ENCODE measurements at places on chromosomes 13 and 19. TPM values are rescaled to one million over a fixed set of nuclear protein-coding genes. Genes with fewer than 3 reads are reported as not detected.
A peak's percentile ranks its signal among the peaks of the same experiment; 100 is the strongest.

- DNase-seq = no peak
These were observed 894.4 kb upstream of the PCDH9 start for GRCh38 chr13:68124437-68125086.

The CEACAM7 gene
- polyA plus RNA-seq = not detected

The FKBP8 gene
- polyA plus RNA-seq = 195 TPM

GRCh38 chr13:84029396-84029795 is 147.1 kb upstream of the SLITRK1 start:
- DNase-seq = no peak

The LGALS4 gene
- not detected for polyA plus RNA-seq

The GAS6 gene
- polyA plus RNA-seq = 865 TPM

The RAP2A gene
- polyA plus RNA-seq = 3.8 TPM

DNA sequence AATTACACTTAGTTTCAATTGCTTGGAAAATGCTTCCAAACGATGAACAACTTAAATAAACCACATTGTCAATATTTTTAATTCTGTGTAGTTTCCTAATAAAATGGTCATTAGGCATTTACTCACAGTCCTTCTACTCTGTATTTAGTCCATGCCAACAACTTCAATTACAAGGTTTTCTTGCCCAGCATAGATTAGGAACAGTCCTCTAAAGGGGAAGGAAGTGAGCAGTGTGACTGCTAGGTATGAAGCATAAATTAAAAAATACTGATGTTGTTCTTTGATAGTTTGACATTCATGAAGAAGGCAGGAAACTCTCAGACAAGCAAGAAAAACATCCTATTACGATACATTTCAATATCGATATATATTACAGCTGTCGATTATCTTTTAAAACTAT is 716.0 kb upstream of the PCDH9 start:
- DNase-seq = no peak

The SYCN gene
- not detected for polyA plus RNA-seq

The C19orf85 gene
- polyA plus RNA-seq = not detected

DNA sequence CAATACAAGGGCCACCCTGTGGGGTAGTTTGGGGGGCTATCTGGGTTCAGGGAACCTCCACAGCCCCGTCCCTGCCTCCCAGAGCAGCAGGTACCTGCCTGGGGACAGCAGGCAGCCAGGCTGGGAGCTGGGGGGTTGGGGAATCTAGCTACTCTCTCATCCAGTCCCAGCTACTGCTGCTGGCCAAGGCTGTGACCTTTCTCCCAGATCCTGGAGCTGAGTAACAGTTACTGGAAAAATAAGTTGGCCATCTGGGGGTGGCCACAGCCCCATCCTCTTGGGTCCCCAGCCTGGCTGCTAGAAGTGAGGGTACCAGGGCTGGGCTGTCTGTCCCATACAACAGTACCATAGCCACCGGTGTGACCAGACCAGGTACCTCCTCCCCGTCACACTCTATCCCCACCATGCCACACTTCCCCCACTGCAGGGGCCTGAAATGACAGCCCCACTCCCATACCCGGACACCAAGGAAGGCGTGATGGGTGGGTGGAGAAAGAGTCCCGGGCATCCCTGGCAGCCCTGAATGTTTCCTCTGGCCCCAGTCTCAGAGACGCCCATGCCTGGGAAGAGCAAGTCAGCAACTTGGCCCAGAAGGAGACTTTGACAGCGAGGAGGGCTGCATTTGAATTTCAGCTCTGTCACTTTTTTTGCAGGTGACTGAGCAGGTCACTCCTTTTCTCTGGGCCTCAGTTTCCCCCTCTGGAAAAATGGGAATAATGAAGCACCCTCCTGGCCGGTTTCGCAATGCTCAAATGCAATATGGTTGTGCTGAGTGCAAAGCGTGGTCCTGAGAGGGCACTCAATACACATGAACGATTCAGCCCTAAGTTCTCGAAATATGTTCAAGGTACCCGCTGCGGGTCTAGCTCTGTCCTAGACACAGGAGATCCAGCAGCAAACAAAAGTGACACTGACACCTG is 30.7 kb upstream of the NFIC start:
- peak; percentile 74 for DNase-seq

- DNase-seq = no peak
These were observed 2.2 kb upstream of the CLEC17A start for GRCh38 chr19:14580623-14581237.

The FAM124A gene
- 0.10 TPM for polyA plus RNA-seq

DNA sequence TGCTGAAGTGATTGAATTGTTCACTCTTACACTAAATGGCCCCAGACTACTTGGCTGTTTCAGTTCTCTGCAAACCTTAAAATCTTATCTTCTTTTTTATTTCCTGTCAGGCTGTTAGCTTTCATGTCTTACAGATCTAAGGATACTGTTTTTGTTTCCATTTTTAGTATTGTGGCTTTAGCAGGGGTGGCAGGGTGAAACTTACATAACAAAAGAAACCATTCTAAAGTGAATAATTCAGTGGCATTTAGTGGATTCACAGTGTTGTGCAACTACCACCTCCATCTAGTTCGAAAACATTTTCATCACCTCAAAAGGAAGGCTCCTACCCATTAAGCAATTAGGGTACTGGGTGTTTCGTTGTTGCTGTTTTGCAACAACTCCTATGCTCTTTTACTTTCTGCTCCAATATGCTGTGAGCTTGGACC is 19.8 kb downstream of the TMEM272 start:
- peak; percentile 48 for DNase-seq

DNA sequence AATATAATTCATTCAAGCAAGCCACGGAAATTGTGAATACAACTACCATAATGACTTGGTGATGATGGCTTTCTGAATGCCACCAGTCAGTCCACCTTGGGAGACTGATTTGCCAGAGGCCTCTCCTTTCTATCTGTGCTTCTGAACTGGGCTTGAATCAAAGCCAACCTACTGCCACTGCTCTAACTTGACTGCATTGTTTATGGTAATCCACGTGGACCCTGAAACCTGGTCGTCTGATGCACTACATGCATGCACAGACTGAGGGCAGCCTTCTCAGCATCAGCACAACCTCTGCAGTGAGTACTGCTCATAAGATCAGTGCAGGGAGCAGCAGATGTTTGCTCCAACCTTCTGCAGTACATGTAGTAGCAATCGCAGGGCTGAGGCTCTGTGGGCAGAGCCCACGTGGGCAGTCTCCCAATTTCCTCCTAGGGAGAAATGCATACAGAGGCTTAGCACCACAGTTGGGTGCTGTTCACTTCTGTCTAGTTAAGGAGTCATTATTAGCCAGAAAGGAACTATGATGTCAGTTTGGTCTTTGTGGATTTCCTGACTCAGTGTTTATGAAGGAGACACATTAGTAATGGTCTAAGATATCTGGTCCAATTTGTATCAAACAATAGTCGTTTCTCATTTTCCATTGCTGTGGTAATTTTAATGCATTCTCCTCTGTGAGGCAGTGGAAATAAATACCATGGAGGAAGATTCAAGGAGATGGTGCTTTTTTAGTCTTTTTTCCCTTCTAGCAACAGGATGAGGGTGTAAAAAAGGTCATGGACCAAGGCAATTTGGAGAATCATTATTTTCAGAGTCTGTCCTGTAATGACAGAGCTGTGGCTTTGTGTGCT is 82.5 kb downstream of the AKAP11 start:
- DNase-seq = peak; percentile 69

DNA sequence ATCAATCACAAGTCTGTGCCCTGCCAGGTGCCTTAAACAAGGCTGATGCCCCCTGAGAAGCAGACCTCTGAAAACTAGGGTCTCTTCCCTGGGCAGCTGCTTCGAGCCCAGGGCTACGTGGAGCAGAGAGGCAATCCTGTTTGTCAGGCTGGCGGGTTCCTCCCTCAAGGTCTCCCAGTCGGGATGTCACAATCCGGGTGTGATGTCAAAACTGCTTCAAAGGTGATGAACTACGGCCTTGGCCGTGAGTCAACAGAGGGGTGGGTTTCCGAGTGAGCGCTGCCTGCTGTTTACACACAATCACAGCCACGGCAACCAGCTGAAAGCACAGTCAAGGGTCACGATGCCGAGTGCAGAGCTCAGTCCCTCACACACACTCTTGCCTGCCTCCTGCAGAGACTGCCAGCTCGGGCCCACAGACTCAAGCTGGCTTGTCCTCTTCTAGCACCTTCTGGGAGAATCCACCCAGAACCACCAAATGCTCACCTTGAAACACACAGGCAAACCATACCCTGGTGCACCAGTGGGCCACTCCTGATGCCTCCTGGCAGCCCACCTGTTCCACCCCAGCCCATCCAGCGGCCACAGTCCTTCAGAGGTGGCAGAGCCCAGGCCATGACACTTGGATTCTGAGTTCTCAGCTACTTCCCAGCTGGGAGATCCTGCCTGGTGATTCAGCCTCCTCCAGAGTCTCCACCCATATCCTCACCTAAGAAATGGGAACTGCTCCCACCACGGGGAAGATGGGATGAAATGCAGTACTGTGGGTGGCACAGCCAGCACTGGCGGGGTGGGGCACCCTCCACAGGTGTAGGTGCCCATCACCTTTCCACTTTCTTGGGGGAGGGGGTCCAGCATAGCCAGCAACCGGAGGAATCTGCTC is 6.8 kb downstream of the ELL start:
- DNase-seq = peak; percentile 75

The TMEM91 gene
- polyA plus RNA-seq = 7.8 TPM

The FXYD7 gene
- polyA plus RNA-seq = not detected

- DNase-seq = no peak
These were observed 59.8 kb downstream of the SCEL start for GRCh38 chr13:77595166-77595810.

The FFAR3 gene
- polyA plus RNA-seq = not detected

DNA sequence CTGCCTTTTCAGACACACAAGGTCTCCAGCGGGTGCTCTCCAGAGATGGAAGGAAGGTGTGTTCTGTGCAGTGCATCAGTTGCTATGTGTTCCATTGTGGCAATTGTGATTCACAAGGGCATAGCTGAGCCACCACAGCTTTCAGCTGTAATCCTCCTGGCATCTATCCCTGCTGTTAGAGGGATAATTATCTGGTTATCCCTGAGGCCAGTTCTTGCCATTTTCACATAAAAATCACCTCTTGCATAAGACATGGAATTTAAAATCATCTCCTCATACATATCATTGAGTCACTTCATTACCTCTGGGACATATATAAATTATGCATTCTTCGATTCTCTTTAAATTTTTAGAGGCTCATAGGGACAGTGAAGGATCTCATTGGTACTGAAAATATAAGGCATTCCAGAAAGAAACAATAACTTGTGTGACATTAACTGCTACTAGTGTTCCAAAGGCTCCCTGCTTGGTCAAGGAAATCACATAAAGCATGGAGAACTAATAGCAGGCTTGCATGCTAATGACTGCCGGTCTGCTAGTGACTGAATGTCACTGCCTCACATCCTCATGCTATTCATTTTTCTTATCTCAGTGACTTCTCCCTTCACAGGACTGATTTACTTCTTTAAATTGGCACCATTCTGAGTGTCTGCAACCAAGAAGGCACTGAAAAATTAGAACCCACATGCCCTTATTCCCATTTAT is 214.0 kb downstream of the ENOX1 start:
- peak; percentile 91 for DNase-seq

- DNase-seq = no peak
These were observed 91.3 kb downstream of the KCNRG start for GRCh38 chr13:50106559-50106958.

- no peak for DNase-seq
These were observed 503.0 kb downstream of the EFNB2 start for GRCh38 chr13:106032441-106032840.

The APOE gene
- 0.87 TPM for polyA plus RNA-seq

DNA sequence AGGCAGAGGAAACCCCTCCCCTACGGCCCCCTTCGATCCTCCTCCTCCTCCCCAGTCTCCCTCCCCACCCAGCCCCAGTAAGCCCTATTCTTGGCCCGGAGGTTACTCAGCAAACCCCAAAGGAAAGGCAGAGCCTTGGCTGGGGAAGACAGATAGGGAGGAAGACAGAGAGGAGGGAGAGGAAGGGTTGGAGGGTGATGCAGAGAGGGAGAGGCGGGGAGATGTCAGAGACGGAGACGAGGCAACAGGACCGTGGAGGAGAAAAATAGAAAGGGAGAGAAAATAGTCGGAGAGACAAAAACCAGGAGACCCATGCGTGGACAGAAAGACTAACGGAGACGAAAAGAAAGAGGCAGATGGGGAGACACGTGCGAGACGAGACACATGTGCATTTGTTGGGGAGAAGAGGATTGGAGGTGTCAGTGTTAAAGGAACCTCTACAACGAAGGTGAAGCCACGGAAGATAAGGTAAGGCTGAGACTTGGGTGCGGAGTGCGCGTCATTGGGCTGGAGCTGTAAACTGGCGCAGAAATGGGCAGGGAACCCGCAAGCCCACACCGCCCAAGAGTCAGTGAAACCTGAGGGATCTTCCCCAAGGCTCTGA is 2.9 kb downstream of the TGFB1 start:
- DNase-seq = peak; percentile 53

DNA sequence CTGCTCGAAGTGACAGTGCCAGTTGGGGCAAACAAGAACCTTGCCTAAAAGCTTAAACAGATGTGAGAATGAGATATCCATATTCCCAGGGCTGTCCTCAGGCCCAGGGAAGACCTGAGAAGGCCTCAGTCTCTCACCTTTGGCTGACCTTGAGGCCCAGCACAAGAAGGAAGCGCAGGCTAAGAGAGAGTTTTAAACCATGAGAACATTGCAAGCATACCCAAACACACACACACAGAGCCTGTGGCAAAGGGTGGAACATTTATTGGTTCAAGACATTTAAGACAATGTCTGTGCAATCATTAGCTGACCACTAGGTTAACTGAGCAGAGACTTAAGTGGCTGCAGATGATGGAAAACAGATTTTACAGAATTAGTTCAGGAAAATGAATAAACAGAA is 248.2 kb downstream of the NBEA start:
- no peak for DNase-seq

The CRX gene
- polyA plus RNA-seq = not detected

The MBD3L3 gene
- not detected for polyA plus RNA-seq

- DNase-seq = no peak
These were observed 836.2 kb downstream of the DACH1 start for GRCh38 chr13:71030784-71031183.

DNA sequence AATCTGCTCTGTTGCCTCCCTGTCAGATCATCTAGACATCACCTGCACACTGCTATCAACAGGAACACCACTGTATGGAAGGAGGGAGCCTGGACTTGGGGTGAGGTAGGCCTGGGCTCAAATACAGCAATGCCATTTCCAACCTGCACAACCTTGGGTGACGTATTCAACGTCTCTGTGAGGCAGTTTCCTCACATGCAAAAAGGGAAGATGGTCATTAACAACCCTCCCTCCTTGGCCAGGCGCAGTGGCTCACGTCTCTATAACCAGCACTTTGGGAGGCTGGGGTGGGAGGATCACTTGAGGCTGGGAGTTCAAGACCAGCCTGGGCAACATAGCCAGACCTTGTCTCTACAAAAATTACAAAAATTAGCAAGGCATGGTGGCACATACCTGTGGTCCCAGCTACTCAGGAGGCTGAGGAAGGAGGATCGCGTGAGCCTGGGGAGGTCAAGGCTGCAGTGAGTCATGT is 13.1 kb downstream of the XRCC1 start:
- no peak for DNase-seq

GRCh38 chr19:16627193-16627927 is 644 bp downstream of the MED26 start:
- peak; percentile 51 for DNase-seq

DNA sequence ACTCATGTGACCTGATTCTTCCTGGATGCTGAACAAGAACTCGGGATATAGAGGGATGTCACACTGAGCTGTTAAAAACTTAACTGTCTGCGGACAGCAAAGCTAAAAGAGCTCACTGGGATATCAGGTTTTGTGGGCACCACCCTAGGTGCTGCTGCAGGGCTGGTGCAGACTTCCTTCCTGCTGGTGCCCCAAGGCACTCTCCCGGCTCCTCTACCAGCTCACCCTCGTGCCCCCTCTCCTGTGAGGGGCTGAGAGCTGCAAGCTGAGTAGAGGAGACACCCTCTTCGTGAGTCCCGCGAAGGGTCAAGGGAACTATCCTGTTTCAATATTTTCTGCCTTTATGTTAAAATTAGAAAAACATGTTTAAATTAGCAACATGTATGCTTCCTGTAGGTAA is 1475.7 kb downstream of the EFNB2 start:
- DNase-seq = no peak

The C13orf42 gene
- polyA plus RNA-seq = not detected
